ENCODE measurements at places on chromosomes 3 and 15. TPM values are rescaled to one million over a fixed set of nuclear protein-coding genes. Genes with fewer than 3 reads are reported as not detected.

GRCh38 chr3:146431240-146431639, 38.1 kb downstream of the PLSCR2 start:
- DNase-seq: no peak

GRCh38 chr3:114314282-114314681, 20.5 kb downstream of the TIGIT start:
- no peak for DNase-seq

DNA sequence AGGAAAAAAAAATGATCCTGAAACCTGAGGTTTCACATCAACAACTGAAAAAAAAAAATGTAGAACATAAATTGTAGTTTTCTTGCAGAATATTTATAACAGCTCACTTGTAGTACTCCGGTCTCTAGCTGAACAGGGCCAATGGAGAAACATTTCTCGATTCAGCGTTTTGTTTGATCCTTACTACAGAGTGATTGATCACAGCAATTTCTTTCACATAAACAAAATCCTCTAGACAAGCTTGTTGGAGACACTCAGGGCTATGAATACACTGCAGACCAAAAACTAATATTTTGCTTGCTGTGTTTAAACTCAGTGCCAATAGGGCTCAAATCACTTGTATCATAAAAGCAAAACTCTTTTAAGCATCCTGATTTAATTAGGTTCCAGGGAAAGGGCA, 127.0 kb upstream of the CNTN6 start:
- DNase-seq: no peak

GRCh38 chr15:83842281-83842680, 188.4 kb downstream of the ADAMTSL3 start:
- DNase-seq: no peak

The ONECUT1 gene
- total RNA-seq: 1.1 TPM

The KCNMB3 gene
- total RNA-seq: 0.92 TPM
